Activated T-helper 9 cell treated with anti-CD3 and anti-CD28 coated beads, Interleukin-2, amount 50 U/mL, for 16 hours (primary cell): ENCODE measurements at places on chromosomes 1 and 21.

DNA sequence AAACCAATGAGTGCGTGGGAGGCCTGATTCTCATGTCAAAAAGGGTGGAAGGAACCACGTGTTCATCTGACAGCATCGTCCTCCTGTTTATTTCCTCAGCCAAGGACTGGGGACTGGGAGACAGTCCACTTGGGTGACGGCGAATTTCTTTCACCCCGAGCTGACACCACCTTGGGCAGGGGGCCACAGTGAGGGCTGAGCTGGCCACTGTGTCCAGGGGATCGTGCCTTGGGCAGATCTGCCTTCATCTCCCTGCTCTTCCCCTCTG is 122.1 kb downstream of the SIM2 start:
- DNase-seq = no peak

GRCh38 chr1:157090771-157091170 is 8.8 kb downstream of the ETV3L start:
- no peak for DNase-seq

DNA sequence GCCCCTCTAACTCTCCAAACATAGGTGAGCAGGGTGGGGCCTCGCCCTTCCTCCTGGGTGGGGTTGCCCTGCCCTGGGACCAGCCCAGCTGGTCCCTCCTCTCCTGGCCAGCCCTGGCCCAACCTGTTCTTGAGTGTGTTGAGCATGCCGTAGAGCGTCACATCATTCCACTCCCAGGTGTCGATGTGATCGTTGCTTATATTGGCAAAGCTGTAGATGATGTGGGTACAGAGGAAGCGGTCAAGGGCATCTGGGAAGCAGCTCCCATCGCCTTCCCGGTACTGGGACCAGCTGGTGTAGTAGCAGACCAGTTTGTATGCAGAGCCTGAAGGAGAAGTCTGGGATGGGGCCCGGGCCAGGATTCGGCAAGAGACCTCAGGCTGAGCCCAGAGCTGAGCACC is 1.4 kb downstream of the CHI3L1 start:
- no peak for DNase-seq

GRCh38 chr1:209598227-209598626 is 14.7 kb downstream of the CAMK1G start:
- no peak for DNase-seq

DNA sequence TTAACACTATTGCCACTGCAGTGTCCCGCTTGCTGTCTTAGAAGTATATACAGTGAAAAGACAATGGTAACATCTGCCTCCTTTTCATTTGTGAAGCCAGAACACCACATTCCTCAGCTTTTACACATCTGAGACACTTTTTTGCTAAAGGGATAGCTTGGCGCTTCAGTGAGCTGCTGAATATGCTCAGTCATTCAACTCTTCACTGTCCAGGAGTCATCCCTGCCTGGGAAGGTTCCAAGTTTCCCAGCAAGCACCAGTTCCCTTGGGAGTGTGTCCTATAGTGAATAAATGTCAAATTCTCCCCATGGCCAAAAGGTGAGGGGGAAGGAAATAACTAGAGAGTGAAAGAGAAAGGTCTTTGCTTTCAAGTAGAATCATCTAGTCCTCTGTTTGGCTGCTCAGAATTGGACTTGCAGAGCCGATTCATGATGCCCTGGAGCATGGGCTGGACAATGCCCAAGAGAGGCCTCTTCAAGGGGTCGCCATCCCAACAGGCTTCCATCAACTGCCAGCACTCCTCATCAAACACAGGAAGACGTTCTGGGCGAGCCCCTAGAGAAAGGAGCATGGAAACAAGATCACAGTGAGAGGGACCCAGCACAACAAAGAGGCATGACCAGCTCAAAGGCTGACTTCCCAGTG is 25.5 kb upstream of the RBBP5 start:
- DNase-seq = no peak

- no peak for DNase-seq
These were observed 138.7 kb downstream of the RUNX1 start for GRCh38 chr21:34910396-34910795.

DNA sequence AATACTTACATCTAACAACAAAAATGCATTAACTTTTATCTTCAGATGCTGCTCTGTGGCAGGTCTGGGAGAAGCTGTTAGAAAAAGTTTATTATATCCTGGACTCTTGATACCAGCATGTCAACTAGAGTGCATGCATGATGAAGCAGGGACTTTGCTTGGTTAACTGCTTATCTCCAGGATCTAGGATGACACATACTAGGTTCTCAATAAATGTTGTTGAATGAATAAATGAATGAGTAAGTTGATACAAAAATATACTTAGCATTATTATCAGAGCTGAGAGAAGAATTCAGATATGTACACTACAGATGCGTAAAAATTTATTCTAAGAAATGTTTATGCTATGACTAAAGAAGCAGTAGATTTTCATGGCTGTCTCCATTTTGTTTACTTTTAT is 304.3 kb downstream of the LTN1 start:
- DNase-seq = no peak

GRCh38 chr1:223339861-223340260 is 24.1 kb downstream of the SUSD4 start:
- DNase-seq = no peak

DNA sequence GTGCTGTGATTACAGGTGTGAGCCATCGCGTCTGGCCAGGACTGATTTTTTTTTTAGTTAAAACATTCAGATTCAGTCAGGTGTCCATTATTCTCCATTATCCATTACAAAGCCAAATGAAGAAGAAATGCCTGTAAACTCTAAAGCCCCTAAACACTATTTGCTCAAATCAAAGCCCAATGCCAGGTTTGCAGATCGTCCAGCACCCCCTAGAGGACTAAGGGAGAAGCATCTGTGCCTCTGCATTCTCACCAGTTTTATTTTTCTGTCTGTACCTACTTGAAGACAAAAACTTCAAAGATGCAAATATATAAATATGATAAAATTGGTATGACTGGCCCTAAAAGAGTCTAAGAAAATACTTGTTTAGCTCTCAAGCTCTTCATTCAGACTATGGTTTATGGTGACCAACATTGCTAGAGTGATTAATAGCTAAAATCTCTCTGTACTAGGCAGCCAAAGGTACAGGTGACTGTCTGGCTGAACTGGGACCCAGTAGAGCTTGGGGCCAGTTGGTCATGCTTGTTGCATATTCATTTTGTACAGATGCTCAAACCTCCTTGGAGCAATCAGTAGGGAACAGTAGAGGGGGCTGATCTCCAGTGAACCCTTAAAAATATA is 138.4 kb downstream of the SYT2 start:
- no peak for DNase-seq

DNA sequence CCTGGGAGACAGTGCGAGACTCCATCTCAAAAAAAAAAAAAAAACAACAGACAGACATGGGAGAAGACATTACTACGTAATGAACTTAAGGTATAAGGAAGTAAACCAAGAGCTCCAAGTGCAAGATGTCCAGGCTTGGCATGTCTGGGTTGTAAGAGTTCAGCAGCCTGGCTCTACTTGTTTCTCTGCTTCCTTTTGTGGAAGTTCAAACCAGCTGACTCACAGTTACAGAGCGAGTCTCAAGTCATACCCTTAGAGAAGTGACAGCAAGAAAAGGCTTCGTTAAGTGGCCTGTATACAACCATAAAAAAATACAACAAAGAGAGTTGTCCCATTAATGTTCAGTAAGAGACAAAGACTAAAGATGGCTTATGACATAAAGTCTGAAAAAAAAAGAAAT is 1.3 kb downstream of the RIT1 start:
- no peak for DNase-seq

GRCh38 chr1:30001011-30001731 is 722.2 kb downstream of the MATN1 start:
- DNase-seq = no peak

- DNase-seq = no peak
These were observed 8.0 kb upstream of the ELAPOR1 start for GRCh38 chr1:109105881-109106280.

- no peak for DNase-seq
These were observed 334.4 kb downstream of the DSCAM start for GRCh38 chr21:40512590-40512989.

DNA sequence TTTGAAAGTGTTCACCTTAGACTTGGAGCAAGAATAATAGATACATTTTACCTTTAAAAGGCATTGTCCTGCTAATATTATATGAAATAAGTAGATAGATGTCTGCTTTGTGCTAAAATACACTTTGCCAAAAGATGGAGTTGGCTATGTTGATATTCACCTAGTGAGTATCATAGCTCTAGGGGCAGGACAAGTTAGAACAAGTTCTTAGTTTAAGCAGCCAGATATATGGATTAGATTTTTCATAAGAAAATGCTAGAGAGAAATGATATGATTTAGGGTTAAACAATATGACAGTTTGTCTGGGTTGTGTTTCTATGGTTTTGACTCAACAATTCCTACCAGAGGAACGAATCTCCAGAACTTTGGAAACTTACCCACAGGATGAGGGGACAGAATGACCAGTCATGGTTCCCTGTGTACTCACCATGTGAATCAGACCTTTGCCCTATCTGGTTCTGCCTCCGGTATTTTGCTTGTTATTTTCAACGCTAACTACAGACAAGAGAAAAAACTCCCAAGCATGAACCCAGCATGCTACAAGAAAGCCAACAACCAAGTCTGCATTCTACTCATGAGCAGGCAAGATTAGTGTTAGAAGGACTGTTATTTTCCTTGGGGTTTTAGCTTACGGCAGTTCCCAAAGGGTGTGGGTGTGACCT is 1.7 kb downstream of the F5 start:
- DNase-seq = no peak

GRCh38 chr1:248816042-248816851 is 9.5 kb downstream of the SH3BP5L start:
- DNase-seq = no peak

- DNase-seq = no peak
These were observed 78.7 kb downstream of the FBXO2 start for GRCh38 chr1:11575553-11575952.
